Calu3 (cell line): ENCODE measurements at places on chromosomes 2 and 18. TPM values are rescaled to one million over a fixed set of nuclear protein-coding genes. Genes with fewer than 3 reads are reported as not detected.

- no peak for DNase-seq
Measured at GRCh38 chr2:239727182-239727775, 297.9 kb downstream of the NDUFA10 start.

DNA sequence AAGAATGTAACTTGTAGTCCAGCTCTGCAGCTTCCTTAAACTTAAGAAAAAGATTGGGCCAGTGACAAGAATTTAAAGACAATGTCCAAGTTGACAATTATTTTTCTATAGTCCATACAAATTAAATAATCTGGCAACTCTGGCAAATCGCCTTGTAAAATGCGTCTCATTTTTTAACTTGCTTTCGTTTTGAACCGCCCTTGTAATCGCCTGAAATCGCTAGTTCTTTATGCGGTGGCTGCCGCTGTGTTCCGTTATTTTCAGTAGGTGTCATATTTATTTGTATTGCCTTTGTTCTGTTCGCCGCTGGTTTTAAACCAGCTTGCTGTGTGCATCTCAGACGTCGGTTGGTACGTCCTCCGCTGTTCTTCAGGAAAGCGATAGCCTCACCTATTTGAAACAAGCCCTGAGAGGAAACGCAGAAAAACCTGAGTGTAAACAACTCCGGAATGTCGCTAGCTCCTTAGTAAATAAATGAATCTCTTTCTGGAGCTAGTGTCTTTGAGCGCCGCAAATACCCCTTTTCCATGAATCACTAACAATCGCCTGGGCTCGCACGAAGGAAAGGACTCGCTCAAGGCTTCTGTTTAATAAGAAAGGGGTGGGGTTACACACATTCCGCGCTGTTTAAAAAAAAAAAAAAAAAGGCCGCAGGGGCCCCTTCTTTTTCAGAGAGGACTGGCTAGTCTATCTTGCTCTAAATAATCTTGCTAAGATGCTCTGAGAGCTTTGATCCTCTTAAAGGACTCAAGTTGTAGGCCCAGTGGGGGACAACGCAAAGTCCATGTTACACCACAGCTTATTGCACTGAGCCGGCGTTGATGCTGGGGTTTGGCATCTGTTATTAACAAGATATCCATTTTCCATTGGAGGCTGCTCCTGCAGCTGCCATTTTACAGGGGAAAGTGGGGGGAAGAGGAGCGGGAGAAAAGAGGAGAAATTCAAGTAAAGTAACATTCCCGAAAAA is 3.0 kb downstream of the HOXD8 start:
- no peak for DNase-seq

SLC19A3 gene
- total RNA-seq = 63.8 and 82.4 TPM in 2 replicates

PHOSPHO2 gene
- total RNA-seq = 9.9 and 12.7 TPM in 2 replicates

POTEI gene
- total RNA-seq = not detected in 2 replicates

MERTK gene
- 1.5 and 2.1 TPM in 2 replicates for total RNA-seq

GRCh38 chr2:98502556-98503335 is 58.1 kb downstream of the INPP4A start:
- no peak for DNase-seq

SKA1 gene
- 20.3 and 22.5 TPM in 2 replicates for total RNA-seq

- no peak for DNase-seq
Measured at GRCh38 chr2:175461839-175462238, 280.3 kb upstream of the ATP5MC3 start.

DNA sequence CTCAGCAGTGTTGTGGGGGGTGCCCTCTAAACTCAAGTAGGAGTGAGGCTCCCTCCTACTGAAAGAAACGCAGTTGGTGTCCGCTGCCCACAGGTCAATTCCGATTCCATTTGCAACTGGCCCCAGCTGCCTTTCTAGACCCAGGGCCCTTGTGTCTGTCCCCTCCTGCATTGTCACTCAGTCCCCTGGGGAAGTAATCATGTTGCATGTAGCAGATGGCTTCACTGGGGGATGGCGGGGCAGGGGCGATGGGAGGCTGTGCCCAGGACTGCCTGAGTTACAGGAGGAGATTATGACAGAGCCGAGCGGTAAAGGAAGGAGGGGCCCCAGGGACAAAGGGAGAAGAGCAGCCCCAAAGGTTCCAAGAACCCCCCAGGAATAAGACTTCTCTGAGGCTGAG is 62.5 kb upstream of the SH3RF3 start:
- DNase-seq = no peak
